ENCODE measurements at places on chromosomes 4 and X.

GRCh38 chrX:114800719-114801118, 216.7 kb downstream of the IL13RA2 start:
- DNase-seq: no peak

- no peak for DNase-seq
Measured at GRCh38 chrX:97471071-97471470, 587.4 kb downstream of the RPA4 start.

- no peak for DNase-seq
Measured at GRCh38 chr4:40991908-40992307, 222.4 kb downstream of the APBB2 start.

DNA sequence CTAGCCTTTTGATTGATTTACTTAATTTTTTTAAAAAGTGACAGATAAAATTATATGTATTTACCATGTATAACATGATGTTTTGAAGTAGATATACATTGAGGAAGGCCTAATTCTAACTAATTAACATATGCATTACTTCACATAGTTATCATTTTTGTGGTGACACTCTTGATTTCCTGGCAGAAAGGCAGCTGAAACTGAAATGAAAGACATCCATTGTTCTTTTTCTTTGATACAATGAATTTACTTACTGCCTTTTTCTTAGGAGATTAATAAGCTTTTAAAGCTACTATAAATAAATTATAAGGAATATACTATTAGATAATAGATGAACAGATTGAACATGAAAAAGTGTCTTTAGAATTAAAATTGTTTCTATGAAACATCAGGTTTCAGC, 26.7 kb downstream of the ANKRD50 start:
- DNase-seq: no peak

GRCh38 chr4:78645853-78646757, 94.5 kb downstream of the ANXA3 start:
- no peak for DNase-seq

- no peak for DNase-seq
Measured at GRCh38 chrX:40864972-40865371, 129.6 kb upstream of the MED14 start.

- DNase-seq: no peak
Measured at GRCh38 chrX:95332530-95332929, 1352.1 kb upstream of the DIAPH2 start.

- DNase-seq: peak; percentile 1
Measured at GRCh38 chrX:110852180-110852579, 56.6 kb upstream of the CHRDL1 start.

DNA sequence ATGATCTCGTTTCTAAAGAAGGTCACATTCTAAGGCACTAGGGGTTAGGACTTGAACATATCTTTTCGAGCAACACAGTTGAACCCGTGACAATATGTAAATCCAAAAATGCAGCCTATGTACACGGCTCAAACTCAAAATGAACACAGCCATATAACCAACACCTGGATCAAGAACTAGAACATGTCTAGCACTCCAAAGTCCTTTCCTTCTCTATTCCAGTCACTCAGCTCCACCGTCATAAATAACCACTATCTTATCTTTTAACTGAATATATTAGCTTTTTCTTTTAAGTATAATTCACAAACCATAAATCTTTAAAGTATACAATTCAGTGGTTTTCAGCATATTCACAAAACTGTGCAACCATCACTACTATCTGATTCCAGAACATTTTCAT, 19.4 kb upstream of the RELL1 start:
- DNase-seq: no peak

DNA sequence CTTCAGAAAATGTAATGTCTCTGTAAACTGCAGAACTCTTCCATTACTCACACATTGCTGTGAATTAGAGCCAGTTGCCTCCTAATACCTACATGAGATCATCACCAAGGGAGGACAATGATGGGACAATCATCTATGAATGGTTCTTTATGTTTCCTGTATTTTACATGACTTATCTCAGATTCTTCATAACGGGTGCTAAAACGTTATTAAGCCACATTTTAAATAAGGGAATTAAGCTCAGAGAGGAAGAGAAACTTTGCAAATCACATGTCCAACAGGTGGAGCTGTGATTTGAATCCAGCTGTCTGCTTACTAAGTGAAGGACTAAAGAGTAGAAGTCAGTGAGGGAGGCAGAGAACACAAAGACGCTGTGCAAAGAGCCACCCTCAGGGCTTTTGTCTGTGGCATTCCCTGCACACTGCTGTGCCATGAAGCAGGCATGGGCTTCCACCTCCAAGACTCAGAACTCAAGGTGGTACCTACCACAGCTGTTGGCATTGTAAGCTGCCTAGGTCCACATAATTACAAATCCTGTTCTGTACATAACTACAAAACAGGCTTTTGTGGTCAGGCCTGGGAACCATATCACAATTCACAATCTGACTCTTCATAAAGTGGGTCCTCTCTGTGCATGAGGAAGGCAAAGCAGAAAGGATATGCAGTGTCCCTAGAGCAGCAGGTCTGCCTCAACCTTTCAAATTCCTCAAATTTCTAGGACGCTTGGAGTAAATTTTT, 12.8 kb downstream of the TBC1D9 start:
- no peak for DNase-seq

DNA sequence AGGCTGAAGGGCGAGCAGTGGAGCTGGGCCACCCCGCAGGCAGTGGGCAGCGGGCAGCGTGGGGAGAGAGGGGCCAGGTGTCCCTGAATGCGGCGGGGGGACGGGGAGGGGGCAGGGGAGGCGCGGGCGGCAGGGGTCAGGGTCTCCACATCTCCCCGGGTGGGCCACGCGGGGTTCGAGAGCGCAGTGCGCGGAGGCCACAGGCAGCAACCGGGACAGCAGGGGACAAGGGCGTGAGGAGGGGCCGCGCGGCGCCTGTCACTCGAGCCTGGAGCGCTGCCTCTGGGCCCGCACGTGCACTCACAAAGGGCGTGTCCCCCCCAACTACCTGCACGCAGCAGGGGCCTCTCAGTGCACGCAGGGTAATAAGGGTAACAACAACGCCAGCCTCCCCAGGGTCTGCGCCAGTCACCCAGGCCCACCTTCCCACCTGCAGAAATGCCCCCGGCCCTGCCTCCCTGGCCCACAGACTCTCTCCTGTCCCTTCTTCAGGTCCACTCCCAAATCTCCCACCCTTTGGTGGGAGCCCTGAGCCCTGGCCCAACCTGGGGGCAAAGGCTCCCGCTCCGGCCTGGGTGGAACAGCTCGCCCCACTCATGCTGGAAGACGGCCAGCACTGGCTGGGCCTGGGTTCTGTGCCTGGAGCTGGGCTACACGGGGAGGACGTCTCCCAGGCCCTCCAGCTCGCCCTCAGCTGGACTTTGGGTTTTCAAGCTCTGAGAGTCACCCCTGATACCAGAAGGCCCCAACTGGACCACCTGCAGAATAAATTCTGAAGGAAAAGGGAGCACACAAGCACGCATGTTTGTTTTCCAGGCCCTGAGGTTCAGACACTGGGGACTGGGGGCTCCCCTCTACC, 53.2 kb downstream of the ZFYVE28 start:
- DNase-seq: no peak

DNA sequence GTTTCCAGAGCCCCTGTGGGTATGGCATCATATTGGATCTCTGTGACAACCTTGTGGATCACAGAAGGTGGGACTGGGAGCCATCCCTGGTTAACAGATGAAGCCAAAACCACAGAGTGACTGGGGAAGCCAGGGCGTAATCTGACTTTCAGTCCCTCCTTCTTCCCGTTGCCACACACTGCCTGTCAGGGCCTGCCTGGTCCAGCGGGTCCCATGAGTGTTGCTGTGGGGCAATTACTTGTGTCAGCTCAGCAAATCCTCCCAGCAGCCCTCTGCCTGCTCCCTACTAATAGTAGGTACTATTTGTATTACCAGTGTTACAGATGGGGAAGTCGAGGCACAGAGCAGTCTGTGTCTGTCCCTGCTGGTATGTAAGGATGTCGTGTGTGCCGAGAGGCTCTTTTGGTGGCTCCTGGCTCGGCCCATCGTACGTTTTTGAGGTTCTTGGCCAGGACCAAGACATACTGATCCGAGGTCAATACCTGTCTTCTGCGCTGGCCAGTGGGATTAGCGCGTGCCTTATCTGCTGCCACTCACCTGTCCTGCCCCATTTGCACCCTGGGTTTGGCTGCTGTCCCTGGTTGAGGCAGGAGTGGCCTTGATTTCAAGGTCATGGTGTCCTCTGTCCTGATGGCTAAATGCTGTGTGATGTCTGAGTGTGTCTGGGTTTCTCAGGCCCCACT, 5.7 kb downstream of the NSG1 start:
- DNase-seq: no peak

Measured in activated T-cell treated with anti-CD3 and anti-CD28 coated beads, Interleukin-2, amount 50 U/mL, for 72 hours (primary cell).